ENCODE measurements at places on chromosomes 4 and X. TPM values are rescaled to one million over a fixed set of nuclear protein-coding genes. Genes with fewer than 3 reads are reported as not detected.

GRCh38 chr4:114807357-114807756 lies 208.8 kb downstream of the UGT8 start:
- peak; percentile 18 for ATAC-seq

- no peak for ATAC-seq
Observed at GRCh38 chr4:65502131-65502701, 168.1 kb downstream of the EPHA5 start.

DNA sequence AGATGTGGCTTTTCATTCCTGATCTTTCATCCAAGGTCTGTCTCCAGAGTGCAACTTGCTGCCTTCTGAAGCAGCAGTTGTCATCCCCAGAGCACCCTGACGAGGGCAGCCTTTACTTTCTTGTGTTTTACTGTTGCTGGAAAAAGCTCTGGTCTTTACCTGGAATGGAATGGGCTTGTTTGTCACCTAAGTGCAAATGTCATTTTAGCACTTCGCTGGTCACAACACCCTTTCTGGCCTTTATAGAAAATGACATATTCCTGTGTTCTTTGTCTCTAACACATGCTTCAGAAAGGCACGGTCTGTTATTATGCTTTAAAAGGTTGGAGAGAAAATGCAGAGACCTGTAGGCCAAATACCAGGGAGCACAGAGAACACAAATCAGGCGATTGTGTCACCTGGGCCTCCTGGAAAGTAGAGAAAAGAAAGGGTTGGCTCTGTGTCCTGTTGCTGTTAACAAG lies 332.7 kb upstream of the IGFBP7 start:
- ATAC-seq = no peak

DNA sequence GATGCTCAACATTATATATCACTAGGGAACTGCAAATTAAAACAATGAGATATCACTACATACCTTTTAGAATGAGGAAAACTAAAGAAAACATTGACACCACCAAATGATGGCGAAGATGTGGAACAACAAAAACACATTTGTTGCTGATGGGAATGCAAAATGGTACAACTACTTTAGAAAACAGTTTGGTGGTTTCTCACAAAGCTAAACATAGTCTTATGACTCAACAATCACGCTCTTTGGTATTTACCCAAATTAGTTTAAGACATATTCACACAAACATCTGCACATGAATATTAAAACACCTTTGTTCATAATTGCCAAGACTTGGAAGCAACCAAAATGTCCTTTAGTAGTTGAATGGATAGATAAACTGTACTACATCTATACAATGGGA lies 53.2 kb downstream of the USO1 start:
- no peak for ATAC-seq

GRCh38 chrX:105260291-105261043 lies 40.0 kb upstream of the TEX13A start:
- no peak for ATAC-seq

DNA sequence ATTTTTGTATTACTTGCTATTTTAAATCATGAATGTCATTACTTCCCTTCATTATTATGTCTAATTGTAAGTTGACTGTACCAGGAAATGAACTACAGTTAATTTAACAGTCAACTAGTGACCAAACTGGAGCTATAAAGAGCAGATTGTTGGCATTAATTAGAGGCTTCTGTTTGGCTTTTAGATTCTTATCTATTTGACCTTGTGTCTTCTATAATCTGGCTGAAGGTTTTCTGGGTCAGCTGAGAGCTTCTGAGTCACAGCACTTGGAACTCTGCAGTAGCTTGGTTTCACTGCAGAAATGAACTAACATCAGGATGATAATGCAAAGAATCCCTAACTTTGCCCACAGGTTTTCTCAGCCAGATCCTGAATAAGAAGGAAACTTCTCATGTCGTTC lies 169.2 kb upstream of the LEF1 start:
- no peak for ATAC-seq

GRCh38 chr4:153008578-153009199 lies 72.6 kb downstream of the FHDC1 start:
- ATAC-seq = no peak

- no peak for ATAC-seq
Observed at GRCh38 chr4:150283689-150284088, 205.4 kb downstream of the DCLK2 start.

DNA sequence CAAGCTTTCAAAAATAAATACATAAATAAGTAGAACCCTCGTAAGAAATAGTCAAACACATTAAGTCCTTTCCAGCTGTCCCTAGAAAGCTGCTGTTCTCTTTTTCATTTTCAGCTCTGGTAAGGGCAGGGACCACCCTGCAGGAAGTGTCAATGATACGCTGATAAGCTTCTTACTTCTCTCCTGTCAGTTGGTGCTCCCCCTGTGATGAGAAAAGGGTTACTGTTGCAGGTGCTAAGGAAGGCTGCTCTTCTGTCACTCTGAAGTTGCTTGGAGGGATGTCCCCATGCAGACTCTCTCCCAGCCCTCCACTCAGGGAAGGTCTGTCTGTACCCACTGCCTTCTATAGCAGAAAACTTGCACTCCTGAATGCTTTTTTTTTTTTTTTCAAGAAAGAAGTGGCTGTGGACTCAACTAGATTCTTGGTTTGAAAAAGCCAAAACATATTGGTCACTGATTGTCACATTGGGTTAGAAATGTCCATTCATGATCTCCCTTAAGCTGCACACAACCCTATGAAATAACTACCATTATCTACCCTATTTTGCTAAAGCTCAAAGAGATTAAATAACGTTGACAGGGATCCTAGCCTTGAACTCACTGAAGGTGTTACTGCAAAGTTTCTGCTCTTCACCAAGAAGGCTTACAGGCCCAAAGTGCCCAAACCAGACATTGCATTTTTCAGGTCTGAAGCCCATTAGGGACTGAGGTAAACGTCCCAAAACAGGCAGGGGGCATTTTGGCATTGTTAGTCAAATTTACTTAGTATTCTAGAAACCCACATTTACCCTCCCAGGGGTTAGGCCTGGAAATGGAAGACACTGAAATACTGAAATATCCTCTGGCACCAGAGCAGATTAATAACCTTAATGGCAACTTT lies 1.2 kb downstream of the CXCL3 start:
- ATAC-seq = no peak

DNA sequence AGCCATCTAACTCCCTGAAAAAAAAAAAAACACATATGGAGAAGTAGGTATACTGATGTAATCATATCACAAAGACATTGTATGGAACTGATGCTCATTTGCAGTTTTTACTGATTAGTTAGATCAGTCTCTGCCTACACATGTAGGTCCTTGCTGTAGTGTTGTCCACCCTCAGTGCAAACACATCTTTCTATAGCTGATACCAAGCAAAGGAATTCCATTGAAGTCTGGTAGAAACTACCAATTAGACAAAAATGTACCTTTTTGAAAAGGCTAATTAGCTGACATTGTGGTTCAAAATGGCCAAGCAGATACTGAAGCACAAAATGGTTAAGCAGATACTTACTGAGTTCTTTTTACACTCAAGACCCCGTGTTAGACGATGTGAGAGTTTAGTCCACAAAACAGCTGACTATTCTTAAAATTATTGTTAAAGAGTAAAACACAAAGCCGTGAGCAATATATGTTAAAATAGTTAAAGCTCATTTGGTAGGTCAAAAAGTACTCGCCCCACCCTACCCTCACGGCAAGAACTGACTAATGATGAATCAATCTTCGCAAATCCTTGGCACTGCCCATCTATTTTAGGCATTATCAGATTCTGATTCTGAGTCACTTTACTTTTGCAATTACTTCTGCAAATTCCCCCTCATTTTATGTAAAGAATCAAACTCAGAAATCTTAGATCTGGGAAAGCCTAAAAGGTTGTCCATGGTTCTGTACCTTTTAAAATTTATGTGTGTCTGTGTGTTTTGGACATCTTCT lies 40.4 kb downstream of the COL4A6 start:
- no peak for ATAC-seq

DNA sequence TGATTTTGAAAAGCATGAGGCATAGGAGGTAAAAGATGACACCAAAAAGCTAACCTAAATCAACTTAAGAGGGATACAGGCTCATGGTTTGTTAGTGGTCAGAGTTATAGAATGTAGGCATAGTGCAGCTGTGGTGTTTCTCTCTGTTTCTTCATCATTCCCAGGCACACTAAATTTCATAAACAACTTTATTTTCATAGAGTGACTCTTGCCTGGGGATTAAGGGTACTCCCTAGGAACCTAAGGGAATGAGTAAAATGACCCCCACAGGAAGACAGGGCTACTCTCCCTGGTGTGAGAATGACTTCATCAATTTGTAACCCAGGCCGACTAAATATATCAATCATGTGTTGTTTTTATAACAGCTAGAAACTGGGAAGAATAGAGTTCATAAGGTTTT lies 11.1 kb downstream of the FABP2 start:
- no peak for ATAC-seq

DNA sequence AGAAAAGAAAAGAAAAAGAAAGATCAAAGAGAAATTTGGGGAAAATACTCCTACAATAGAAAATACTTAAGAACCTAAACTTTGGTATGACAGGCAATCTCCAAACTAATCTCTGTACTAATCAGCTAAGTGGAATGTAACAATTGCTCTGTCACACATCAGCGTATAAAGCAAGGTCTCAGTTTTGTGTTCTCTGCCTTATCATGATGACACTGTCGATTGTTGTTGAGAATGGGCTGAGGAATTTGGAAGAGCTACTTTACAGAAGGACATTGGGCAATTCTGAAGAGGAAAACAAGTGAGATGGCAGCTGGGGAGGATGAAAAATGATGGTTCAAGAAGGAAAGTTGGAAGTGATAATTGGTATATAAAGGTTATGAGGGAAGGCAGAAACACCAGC lies 486.0 kb upstream of the HTR2C start:
- no peak for ATAC-seq

DNA sequence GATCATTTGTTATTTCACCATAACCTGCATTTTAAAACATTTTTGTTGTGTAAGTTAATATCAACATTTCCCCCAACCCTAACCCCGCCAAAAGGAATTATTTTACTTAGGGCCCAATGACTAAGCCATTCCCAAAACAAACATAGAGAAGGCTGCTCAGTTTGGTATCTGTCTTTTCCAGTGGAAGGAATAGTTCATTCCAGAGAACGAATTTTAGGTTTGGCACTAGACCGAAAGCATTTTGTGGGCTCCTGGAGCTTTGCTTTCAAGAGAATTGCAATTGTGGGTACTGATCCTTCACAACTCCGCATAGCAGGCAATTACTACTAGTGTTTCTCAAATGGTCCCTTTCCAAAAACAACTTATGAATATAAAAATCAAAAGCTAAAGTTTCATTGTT lies 226.7 kb upstream of the MAD2L1 start:
- no peak for ATAC-seq

Gene DRD5
- not detected for total RNA-seq

Gene RBM47
- total RNA-seq = 0.48 TPM

Gene SCML1
- 3.9 TPM for total RNA-seq

Gene STEEP1
- 21.1 TPM for total RNA-seq

Gene NHS
- total RNA-seq = 0.04 TPM

Gene RNF150
- total RNA-seq = not detected

Gene F9
- not detected for total RNA-seq

Gene GPRASP2
- total RNA-seq = 0.45 TPM

All from activated T-helper 17 cell treated with anti-CD3 and anti-CD28 coated beads, Interleukin-2, amount 50 U/mL, for 72 hours (primary cell).